ENCODE measurements at places on chromosomes 1 and 21.

- DNase-seq: no peak
These were observed 59.8 kb downstream of the CRB1 start for GRCh38 chr1:197327776-197328364.

- no peak for DNase-seq
These were observed 119.8 kb downstream of the PLA2G4A start for GRCh38 chr1:186948535-186948934.

DNA sequence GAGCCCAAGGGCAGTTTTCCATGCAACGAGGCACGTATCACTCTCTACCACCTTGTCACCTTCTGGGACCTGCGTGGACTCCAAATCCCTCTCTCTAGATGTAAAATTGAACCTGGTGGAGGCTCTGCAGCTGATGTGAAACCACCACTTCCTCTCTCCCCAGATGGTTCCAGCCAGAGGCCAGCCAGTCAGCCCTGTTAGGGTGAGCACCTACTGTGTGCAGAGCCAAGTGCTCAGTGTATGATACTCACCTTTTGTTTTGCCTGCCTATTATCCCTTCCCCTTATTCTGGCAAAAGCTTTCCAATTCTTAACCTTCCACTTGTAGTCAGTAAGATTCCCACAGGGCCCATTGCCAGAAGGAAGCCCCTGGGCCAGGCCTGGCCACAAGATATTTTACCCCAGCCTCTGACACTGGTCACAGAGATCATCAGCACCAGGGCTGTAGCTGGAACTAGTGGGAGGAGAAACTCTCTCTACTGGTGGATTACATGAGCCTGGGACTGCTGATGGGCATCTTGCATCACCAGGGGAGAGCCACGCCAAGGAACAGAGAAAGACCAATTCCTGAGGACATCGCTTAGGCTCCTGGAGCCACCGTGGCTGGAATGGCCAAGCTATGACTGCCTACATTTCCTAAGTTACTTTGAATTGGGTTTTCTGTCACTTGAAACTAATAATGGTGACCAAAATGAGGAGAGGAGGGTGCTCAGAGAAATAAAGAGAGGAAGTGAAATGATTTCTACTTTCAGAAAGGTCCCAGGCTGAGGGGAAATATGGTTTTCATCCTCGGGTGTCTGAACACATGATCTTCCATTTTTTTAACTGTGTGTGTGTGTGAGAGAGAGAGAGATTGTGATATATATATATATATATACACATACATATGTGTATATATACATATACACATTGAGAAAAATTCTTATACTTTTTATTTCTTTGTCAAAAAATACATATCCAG lies 26.6 kb upstream of the RD3 start:
- DNase-seq: no peak

GRCh38 chr1:22877112-22877915 lies 95.4 kb downstream of the LACTBL1 start:
- no peak for DNase-seq

GRCh38 chr1:201006450-201006849 lies 17.1 kb downstream of the KIF21B start:
- DNase-seq: no peak

DNA sequence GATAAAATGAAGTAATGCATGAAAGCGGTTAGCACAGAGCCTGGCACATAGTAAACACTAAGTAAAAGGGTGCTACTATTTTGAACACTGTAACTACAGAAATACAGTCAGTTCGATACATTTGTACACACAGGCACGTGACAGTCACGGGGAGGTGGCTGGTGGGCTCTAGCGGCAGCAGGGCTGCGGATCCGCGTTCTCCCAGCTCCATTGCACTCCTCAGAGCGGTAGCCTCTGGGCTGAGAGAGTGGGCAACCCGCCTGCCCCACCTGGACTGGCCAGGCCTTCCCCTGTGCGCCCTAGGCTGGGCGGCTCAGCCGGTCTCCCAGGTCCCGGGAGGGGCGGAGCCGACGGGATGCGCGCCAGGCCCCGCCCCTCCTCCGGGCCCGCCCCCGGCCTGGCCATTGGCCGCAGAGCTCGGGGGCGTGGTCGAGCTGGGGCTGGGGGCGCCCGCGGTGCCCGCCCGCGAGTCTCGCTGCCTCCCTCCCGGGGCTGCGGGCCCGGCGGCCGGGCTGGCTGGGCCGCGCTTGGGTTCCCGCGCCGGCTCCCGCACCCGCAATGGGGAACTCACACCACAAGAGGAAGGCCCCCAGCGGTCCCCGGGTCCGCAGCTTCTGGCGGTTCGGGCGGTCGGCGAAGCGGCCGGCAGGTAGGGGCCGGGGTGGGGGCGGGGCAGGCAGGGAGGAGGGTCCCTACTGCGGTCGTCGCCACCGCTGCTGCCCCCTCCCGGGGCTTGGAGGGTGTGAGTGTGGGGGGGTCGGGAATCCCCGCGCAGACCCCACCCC lies 51.2 kb upstream of the SYNC start:
- DNase-seq: peak; percentile 55

DNA sequence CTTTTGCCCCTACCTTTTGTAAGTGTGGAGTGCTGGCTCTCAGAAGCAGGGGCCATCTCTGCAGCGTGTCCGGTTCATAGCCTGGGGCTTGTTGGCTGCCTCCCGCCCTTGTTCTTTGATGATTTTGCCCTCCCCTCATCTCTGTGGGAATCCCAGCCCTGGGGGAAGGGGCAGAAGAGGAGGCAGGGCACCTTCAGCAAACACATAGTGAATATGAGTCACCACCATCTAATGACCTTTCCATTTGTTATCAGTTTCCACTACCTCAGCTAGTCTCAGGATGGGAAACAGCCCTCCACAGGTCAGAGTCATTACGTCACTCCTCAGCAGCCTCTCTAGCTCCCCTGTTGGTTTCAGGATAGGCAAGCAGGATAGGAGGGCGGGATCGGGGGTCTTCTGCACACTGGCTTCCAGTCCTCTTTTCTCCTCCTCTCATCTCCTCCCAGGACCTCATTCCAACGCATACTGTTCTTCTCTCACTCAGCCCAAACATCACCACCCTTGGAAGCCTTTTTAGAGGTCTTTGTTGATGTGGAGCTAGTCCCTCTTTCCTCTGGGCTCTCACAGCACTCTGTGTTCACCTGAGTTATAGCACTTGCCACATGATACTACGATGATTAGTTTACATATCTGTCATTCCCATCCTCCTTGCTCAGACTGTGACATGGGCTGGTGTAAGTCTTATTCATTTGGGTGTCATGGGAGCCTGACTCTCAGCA lies 15.8 kb downstream of the GADD45A start:
- no peak for DNase-seq

All from fibroblast of skin of abdomen (primary cell).